Natural killer cell treated with Interleukin-12 subunit alpha and Interleukin-12 subunit beta and Interleukin-15 and Interleukin-18, amount 100 ng/mL, for 72 hours (primary cell): ENCODE measurements at places on chromosomes 7 and 10. TPM values are rescaled to one million over a fixed set of nuclear protein-coding genes. Genes with fewer than 3 reads are reported as not detected.

Gene SPDYE11
- not detected for total RNA-seq

Gene NPY
- not detected for total RNA-seq

GRCh38 chr10:106788982-106789381, 375.5 kb downstream of the SORCS1 start:
- no peak for DNase-seq

GRCh38 chr10:72275351-72276012, 1.8 kb downstream of the DDIT4 start:
- DNase-seq: no peak

Gene SFTPA2
- total RNA-seq: not detected

Gene LRRC27
- total RNA-seq: 8.5 TPM

GRCh38 chr10:107028236-107028635, 136.3 kb downstream of the SORCS1 start:
- DNase-seq: no peak

GRCh38 chr10:86553639-86554038, 32.0 kb upstream of the WAPL start:
- DNase-seq: no peak

Gene DNAJC12
- 2.3 TPM for total RNA-seq

Gene FRMPD2
- total RNA-seq: not detected

- DNase-seq: no peak
Observed at GRCh38 chr7:150324373-150324961, 1.1 kb upstream of the ACTR3C start.

DNA sequence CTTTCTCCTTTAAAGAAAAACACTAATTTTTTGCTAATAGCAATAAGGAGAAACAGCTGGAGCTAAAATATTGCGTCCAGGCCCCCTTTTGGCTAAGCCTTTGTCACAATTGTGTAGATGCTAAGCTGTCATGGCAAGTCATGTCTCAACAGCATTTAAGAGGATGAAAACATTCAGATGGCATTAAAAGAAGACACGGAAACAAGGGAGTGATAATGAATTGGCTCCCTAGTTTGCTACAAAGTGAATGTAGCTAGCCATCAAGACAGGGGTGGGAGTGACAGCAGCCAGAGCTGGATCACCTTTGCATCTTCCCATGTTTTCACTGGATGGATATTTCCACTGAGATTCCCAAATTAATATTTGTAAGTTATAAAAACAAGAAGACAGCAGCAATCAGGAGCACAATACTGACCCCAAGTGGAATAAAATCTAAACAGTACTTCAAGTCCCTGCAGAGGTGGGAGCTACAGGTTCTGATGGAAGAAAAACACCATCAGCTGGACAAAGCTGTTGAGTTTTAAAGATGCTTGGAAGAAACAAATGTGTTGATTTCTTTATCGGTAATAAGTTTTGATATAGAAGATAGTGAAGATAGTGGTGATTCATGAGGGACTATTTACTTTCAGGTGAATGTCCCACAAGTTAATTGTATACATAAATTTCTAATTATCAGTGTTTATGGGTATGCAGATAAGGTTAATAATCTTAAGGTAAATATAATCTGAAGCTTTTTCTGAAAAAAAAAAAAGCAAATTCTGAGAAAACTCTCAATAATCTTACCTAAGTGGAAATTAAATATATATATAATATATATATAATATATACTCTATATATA, 129.4 kb downstream of the SLC16A9 start:
- no peak for DNase-seq

GRCh38 chr10:80281784-80282765, 7.4 kb downstream of the MAT1A start:
- DNase-seq: no peak

Gene NOM1
- total RNA-seq: 28.9 TPM
